Large intestine (tissue), 12 donors: ENCODE measurements at places on chromosomes 4 and X. TPM values are rescaled to one million over a fixed set of nuclear protein-coding genes. Genes with fewer than 3 reads are reported as not detected.

GRCh38 chr4:110344165-110344564, 131.8 kb upstream of the ENPEP start:
- H3K36me3 ChIP-seq: no peaks in the 10 kb centered on the region
- H3K27ac ChIP-seq: no peak overlapping the region
- DNase-seq: peak; percentile 13
- H3K4me1 ChIP-seq: no peaks in the 10 kb centered on the region
- H3K27me3 ChIP-seq: no peaks in the 10 kb centered on the region
- H3K4me3 ChIP-seq: no peak overlapping the region

DNA sequence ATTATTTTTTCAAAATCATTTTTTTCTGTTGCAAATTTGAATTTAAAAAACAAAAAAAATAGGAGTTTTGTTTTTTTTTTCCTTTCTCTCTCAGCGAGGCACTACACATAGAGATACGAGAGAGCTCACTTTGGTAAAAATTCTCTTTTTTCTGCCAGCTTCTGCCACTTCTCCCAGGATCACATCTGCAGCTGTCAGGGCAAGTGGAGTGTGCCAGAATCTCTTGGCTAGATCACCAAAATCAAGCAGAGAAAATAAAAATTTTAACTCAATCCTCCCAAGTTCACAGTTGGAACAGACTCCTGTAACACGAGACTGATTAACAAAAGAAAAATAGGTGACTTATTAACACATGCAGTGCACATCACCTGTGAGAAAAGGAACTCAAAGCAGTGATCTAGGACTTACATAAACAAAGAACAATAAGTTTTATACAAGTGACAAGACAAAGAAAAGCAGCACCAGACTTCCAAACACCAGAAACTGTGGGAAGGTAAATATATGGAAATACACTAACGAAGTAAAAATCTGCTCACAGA, 213.2 kb upstream of the ZFP42 start:
- no peaks in the 10 kb centered on the region for H3K36me3 ChIP-seq
- no peak overlapping the region for H3K4me3 ChIP-seq
- H3K4me1 ChIP-seq: no peaks in the 10 kb centered on the region
- DNase-seq: no peak
- H3K27me3 ChIP-seq: no peaks in the 10 kb centered on the region
- no peak overlapping the region for H3K27ac ChIP-seq

DNA sequence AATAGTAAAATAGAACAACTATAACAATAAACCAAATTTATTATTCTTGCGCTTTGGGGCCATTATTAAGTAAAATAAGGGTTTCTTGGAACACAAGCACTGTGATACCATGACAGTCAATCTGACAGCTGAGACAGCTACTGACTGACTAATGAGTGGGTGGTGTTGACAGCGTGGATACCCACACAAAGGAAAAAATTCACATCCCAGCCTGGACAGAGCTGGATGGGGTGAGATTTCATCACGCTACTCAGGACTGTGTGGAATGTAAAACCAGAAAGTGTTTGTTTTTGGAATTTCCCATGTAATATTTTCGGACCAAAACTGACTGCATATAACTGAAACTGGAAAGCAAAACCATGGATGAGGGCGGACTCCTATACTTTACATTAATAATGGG, 48.8 kb downstream of the IGFBP7 start:
- no peaks in the 10 kb centered on the region for H3K27me3 ChIP-seq
- no peaks in the 10 kb centered on the region for H3K36me3 ChIP-seq
- DNase-seq: no peak
- H3K4me1 ChIP-seq: no peaks in the 10 kb centered on the region

GRCh38 chr4:89298788-89299152, 8.8 kb downstream of the GPRIN3 start:
- H3K4me3 ChIP-seq: peak overlapping the region; percentile 46
- DNase-seq: no peak
- H3K27me3 ChIP-seq: no peaks in the 10 kb centered on the region
- H3K36me3 ChIP-seq: no peaks in the 10 kb centered on the region
- peaks cover 55% of the 10 kb centered on the region for H3K4me1 ChIP-seq

DNA sequence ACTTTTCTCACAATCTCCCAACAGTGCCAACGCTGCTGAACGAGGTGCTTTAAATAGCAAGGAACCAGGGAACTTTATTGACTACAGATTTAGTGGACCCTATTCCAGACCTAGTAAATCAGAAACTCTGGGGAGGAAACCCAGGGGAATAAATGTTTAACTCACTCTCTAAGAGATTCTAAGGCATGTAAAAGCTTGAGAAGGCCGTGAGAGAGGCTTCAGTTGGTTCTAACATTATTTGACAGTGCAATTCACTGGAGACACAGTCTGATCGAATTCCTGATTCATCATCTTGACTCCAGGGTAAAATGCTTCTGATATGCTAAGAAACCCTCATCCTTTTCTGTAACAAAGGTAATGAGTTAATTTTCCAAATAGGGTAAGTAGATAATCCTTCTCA, 494.4 kb downstream of the KCNIP4 start:
- H3K36me3 ChIP-seq: no peaks in the 10 kb centered on the region
- DNase-seq: no peak
- H3K4me3 ChIP-seq: no peak overlapping the region
- no peaks in the 10 kb centered on the region for H3K27me3 ChIP-seq
- H3K4me1 ChIP-seq: no peaks in the 10 kb centered on the region

DNA sequence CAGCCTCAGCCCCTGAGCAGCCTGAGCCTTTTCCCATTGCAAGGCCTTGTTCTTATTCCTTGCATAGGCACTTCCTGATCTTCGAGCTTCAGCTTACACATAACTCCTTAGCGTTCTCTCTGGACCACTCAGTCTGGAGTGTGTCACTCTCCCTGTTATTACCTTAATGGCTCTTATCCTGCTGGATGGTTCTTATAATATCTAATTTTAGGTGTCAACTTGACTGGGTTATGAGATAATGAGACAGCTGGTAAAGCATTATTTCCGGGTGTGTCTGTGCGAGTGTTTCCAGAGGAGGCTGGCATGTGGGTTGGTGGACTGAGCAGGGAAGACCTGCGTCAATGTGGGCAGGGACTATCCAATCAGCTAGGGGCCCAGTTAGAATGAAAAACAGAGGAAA, 75.7 kb downstream of the HAUS3 start:
- no peaks in the 10 kb centered on the region for H3K4me1 ChIP-seq
- H3K27ac ChIP-seq: no peak overlapping the region
- no peaks in the 10 kb centered on the region for H3K36me3 ChIP-seq
- no peaks in the 10 kb centered on the region for H3K27me3 ChIP-seq

- H3K4me3 ChIP-seq: no peak overlapping the region
- no peaks in the 10 kb centered on the region for H3K36me3 ChIP-seq
- DNase-seq: no peak
- H3K27ac ChIP-seq: peak overlapping the region; percentile 87
Measured at GRCh38 chrX:100648458-100649417, 4.7 kb downstream of the SRPX2 start.

- no peaks in the 10 kb centered on the region for H3K36me3 ChIP-seq
- no peak overlapping the region for H3K27ac ChIP-seq
- H3K27me3 ChIP-seq: no peaks in the 10 kb centered on the region
- no peak overlapping the region for H3K4me3 ChIP-seq
Measured at GRCh38 chr4:73523126-73523525, 41.6 kb downstream of the AFM start.

Gene CCDC160
- polyA plus RNA-seq: 0.10 TPM
